Esophagus (tissue), 2 donors: ENCODE measurements at places on chromosomes 16 and 17. TPM values are rescaled to one million over a fixed set of nuclear protein-coding genes. Genes with fewer than 3 reads are reported as not detected.

The SRCIN1 gene
- polyA plus RNA-seq = 2.2 TPM

The SLC5A10 gene
- polyA plus RNA-seq = 0.36 TPM

The SLC35G6 gene
- polyA plus RNA-seq = not detected

The KIF19 gene
- 0.47 TPM for polyA plus RNA-seq
